ENCODE measurements at places on chromosomes 3 and 15. TPM values are rescaled to one million over a fixed set of nuclear protein-coding genes. Genes with fewer than 3 reads are reported as not detected.
A peak's percentile ranks its signal among the peaks of the same experiment; 100 is the strongest.

- peak; percentile 89 for DNase-seq
These were observed 26.4 kb upstream of the ATP8B4 start for GRCh38 chr15:50145451-50145872.

DNA sequence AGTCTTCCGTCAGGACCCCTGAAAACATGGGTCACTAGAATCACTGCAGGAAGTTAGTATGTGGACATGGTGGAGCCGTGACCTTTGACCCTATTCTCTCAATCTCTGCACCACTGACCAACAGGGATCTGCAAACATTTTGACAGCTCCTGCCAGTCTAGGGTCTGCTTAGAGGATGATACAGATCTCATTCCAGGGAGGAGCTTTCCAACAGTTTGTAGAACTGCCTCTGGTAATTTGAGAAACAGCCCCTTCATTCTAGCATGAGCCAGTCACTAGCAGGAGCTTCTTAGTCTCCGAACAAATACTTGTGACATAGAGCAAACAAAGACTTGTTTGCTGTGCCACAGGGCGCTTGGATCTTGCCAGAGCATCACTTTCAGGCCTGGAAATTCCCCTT is 270.3 kb upstream of the CFAP20DC start:
- no peak for DNase-seq

- no peak for DNase-seq
These were observed 150.8 kb downstream of the ATP10A start for GRCh38 chr15:25712192-25712960.

DNA sequence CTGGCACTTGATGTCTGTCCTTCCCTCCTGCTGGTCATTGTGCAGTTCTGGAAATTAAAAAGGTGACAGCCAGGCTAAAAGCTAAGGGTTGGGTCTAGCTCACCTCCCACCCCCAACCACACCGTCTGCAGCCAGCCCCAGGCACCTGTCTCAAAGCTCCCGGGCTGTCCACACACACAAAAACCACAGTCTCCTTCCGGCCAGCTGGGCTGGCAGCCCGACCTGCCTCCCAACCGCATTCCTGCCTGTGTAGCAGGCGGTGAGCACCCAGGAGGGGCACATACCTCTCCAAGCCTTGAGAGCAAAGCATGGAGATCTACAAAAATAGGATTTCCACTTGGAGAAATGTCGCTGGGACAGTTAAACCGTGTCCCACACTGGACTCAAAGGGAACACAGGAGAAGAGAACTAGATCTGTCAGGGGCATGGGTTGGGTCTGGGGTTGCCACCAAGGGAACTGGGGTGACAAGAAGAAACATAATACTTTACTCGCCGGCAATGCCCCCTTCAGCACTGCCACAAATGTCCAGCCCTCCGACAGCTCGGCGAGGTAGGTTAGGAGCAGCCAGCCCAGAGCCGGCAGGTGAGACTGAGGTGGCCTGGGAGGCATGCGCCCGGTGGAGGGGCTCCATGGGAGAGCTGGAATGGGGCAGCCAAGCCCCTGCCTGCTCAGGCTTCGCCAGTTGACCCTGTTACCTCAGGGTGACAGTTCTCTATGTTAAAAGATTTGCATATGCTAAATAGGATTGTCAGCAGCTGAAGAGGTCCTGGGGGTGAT is 52.2 kb downstream of the EXOG start:
- DNase-seq: no peak

GRCh38 chr3:4835616-4836043 is 143.6 kb upstream of the BHLHE40 start:
- no peak for DNase-seq

DNA sequence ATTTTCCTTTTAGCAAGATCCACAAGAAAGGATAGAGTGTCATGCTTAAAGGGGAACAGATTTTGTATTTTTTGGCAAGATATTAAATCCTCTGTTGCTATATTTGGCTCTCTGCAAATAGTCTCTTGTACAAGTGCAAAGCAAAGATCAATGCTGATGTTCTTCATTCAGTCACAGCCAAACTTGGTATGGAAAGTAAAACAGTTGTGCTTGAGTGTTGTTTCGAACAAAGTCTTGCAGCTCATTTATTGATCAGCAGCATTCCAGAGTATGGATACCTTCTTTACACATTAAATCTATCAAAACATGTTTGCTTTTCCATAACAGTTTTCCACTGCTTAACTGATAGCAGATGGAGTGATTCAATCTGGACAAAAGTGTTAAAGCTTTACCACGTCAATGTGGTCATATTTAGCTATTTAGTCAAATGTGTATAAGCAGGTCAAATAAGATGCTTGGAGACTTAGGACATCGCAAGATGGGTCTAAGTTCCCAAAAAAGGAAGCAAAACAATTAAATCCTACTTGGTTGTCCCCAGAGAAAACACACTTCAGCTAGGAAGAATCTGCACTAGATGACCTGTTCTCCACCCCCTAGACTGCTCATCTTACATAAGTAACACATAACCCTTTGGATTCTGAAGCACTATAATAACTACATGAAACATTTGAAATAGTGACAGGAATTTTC is 52.4 kb downstream of the VGLL3 start:
- no peak for DNase-seq

RHOA gene
- 229 TPM for total RNA-seq

SLC9C1 gene
- not detected for total RNA-seq

FBXL22 gene
- 1.0 TPM for total RNA-seq

DNA sequence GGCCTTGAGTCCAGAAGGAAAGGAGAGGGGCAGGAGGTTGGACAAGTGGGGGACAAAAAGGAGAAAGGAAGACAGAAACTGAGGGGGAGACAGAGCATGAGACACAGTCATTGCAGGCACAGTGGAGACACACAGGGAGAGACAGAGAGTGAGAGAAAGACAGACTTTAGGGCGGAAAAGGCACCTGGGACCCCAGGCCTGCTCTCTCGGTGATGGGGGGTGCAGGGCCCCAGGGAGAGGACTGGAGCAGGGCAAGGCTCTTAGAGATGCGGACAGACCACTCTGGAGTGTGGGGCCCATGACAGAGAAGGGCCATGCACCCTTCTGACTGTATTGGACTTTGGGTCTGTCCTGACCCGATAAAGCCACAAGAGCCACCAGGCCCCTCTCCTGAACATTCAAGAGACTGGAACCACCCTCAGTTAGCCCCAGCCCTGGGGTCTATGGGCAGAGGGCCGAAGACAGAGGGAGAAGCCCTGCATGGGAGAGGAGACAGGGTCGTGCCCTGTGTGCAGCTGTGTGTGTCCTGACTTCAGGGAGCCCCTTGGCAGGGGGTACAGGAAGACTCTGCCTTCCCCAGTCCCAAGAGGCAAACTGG is 12.5 kb downstream of the PLCD1 start:
- no peak for DNase-seq

CPEB1 gene
- not detected for total RNA-seq

DNA sequence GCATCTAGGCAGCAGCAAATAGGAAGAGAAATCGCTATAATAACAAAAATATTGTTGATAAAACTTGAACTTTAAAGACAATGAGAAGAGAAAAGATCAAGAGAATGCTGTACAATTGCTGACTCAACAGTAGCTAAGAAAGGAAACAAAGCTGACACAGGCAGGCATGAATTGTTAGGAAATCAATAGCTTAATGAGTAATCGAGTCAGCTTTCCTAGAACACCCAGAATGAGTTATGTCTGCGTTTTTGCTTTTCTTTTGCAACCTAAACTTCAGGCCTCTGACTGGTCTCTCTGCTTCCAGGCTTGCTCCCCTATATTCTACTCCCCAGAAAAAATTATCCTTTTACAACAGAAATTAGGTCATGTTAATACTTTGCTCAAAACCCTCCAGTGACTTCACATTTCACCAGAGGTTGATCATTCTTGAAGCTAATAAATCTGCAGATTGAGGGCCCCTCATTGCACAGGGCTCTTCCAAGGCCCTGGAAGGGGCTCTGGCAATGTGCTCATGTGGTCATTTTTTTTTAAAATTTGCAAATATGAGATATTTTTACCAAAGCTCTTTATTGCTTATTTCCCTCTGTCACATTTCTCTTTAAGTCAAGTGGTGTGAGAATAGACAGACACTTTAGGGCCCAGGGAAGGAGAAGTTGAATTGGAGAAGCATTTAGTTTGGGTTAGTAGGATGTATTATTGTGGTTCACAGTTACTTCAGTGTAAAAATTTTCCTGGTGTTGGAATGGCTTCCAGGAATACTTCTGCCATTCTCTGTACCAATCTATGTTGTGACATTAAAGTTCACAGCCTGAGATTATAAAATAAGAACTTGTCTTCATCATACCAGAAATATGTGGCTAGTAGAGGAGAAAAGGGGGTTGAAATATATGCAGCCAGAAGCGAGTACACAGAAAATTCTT is 116.3 kb downstream of the TMCO5A start:
- peak; percentile 36 for DNase-seq

DNA sequence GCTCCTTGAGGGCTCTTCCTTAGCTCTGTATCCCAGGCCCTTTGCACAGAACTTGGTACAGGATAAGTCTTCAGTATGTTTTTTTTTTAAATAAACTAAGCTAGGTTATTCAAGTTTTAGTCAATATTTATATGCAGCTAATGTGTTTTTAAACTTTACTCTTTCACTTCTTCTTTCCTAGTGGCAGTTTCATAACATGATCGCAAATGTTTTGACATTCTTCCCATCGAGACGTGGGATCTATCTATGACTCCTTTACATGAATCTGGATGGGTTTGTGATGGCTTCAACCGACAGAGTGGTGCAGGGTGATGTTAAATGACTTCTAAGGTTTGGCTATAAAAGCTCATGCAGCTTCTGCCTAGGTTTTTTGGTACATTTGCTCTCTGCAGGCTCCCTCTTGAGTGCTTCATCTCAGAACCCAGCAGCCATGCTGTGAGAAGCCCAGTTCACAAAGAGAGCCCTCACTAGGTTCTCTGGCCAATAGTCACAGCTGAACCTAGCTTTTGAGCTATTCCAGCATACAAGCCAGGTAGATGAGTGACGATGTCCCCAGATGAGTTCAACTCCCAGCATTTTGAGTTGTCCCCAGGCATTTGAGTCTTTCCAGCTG is 13.5 kb upstream of the MECOM start:
- no peak for DNase-seq

GRCh38 chr3:197165890-197166289 is 132.5 kb downstream of the DLG1 start:
- DNase-seq: no peak

ARNT2 gene
- not detected for total RNA-seq

DNA sequence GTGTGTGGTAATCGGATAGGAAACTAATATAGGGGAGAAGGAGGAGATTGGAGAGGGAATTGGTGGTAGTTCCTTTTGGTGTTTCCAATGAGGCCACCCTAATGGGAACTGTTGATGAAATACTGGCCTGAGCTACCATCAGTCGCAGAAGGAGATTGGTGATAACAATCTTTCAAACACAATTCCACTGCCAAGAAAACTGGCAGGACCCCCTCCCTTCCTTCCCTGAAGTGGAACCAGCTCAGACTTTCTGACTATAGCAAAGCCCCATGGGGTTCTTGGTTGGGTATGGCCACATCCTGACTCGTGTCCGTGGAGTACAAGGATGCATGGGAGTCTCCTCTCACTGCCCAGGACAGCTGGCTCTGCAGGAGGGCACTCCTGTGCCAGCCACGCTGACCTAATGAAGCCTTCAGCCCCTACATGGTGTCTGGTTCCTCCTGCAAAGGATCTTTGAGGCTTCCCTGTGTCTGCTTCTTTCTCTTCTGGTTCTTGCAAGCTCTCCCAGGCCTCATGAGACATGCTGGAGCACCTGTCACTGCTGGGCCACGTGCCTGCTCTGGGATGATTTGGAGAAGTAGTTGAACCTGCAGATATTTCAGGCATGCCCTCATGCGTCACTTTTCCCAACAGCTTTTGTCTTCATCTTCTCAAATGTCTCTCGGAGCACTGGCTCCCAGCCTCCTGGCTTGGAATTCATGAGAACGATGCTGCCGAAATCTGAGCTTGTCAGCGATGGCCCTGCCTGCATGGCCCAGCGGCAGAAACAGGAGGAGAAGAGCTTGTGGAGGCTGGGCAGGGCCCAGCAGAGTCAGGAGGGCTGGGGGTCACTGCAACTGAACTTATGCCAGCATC is 90.0 kb upstream of the ADPGK start:
- no peak for DNase-seq

GRCh38 chr15:63093486-63094205 is 28.0 kb upstream of the LACTB start:
- DNase-seq: peak; percentile 93

GRCh38 chr3:87148020-87148419 is 79.1 kb upstream of the CHMP2B start:
- DNase-seq: no peak

GRCh38 chr3:126573492-126574117 is 14.9 kb upstream of the C3orf22 start:
- DNase-seq: peak; percentile 14

- DNase-seq: peak; percentile 80
These were observed 26.9 kb upstream of the LINGO1 start for GRCh38 chr15:77659350-77660321.

- DNase-seq: no peak
These were observed 45.5 kb downstream of the PPM1L start for GRCh38 chr3:160801386-160802118.

DNA sequence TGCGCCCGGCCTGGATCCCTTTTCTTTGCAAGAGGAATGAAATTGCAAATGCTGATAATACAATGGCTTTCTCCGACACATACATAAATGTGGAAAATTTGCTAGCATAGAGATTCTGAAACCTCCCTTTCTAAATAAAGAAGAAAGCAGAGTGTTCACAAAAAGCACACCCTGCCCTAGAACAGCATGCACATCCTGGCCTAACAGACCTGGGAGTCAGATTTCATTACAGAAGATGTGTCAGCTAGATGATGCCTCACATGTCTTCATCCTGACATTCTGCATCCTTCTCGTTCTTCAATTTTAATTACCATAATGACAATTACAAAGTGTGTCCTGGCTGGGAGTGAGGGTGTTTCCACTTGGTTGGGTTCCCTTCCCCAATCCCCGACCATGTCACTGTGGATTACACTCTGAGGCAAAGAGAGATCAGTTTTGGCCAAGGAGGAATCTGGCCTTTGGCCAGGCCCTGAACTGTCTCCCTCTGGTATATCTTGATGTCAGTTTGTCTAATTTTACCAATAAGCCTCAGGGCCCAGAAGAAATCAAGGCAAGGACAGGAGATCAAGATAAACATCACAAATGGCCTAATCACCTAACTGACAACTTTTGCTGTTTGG is 104.9 kb upstream of the SPATA12 start:
- DNase-seq: no peak

GRCh38 chr3:188296761-188297612 is 143.0 kb downstream of the LPP start:
- peak; percentile 57 for DNase-seq

VIPR1 gene
- 60.4 TPM for total RNA-seq

GRCh38 chr3:61138401-61138800 is 112.9 kb downstream of the FHIT start:
- DNase-seq: no peak

Data from HT-29 (cell line).